ENCODE measurements at places on chromosomes 5 and 9. TPM values are rescaled to one million over a fixed set of nuclear protein-coding genes. Genes with fewer than 3 reads are reported as not detected.

Gene TRIP13
- total RNA-seq = 35.3 TPM

Gene GDA
- total RNA-seq = not detected

Gene FOXD4L5
- total RNA-seq = not detected

Gene GMCL2
- not detected for total RNA-seq

Gene SHOC1
- total RNA-seq = not detected

Gene PTGDS
- not detected for total RNA-seq

Gene OR1J2
- 0.19 TPM for total RNA-seq

Gene C9orf50
- total RNA-seq = not detected

Gene LRRC26
- not detected for total RNA-seq

Gene SEMA5A
- total RNA-seq = 0.10 TPM

Gene CCL27
- not detected for total RNA-seq

Gene APBB3
- total RNA-seq = 7.3 TPM

Gene ADAMTS19
- total RNA-seq = not detected

Gene RNF183
- total RNA-seq = not detected

Gene TAF9
- 75.1 TPM for total RNA-seq

Gene LCNL1
- total RNA-seq = not detected

Measured in vein endothelial cell (primary cell).